ENCODE measurements at places on chromosomes 5 and 9.

DNA sequence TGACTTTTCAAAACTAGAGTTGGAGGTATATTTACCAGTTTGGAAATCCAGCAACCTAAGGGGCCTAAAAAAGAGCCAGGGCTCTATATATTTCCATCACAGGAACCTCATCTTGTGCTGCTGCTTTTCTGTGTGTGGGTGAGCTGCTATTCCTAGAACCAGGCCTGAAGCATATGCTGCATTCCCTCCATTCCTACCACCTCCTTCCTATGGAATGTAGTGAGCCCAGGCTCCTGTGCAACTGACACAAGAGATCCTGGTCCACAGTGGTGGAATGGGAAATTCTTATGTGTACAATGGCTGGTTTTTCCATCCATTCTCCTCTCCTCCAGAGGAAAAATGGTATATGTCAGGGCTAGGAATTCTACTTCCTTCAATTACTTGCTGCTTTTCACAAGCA lies 39.1 kb downstream of the SPEF2 start:
- no peak for DNase-seq

GRCh38 chr5:138573949-138574670 lies 1.1 kb downstream of the HSPA9 start:
- no peak for DNase-seq

DNA sequence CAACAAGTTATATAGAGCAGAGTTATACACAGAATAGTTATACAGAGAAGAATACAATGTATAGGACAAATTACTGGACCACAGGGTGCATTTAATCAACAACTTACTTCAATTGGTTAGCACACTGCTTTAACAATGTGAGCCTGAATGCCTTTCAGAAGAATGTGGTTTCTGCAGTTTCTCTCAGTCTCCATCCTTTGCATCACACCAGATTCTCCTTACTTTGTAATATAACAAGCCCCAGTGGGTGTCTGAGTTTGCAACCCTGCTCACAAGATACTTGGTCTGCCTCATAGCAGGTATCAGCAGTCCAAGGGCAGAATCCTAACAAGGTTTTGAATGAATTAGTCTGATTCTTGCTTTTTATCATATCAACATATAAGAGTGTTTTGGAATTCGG lies 114.6 kb downstream of the GABRB2 start:
- DNase-seq: no peak

DNA sequence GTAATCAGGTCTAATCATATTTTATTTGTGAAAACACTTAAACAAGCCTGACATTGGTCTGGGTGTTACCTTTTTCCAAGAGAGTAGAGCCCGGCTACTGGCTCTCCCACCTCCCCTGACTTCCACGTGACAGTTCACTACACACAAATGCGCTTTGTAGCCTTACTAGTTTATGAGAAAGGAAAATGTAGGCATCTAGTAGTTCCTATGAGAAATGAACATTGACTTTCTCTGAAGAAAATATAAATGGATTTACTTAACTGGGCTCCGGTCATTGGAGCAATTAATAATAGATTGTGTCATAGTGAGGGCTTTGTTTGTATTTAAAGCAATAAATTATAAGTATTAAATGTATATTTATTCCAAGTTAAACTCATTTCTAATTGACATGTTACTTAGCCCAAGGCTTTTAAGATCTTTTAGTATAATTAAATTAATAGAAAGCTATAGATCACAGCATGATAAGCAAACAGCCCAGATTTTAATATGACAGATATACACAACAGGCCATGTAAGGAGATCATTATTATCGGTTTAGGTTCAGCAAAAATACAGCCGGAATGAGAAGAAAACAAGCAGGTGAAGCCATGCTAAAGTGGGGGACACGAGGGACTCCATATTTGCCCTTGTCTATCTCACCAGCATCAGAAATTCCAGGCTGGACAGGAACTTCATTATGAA lies 756.5 kb upstream of the ADAMTS16 start:
- no peak for DNase-seq

- no peak for DNase-seq
Measured at GRCh38 chr5:54792611-54793404, 192.6 kb downstream of the ESM1 start.

DNA sequence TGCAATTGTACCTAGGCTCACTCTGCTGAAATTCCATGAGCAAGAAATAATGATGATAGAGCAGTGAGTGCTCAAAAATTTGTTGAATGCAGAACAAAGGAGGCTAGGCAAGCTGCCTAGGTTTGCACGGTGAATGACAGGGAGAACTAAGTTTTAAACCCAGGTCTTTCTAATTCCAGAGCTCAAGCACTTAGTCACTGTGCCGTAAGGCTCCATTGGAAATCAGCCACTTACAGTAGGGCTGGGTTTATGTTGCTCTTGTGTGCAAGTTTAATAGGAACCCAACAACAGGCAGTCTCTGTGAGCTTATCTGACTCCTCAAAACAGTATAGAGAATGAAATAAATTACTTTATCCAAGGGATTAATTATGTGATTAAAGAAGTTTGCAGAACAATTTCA lies 147.0 kb downstream of the CSNK1G3 start:
- no peak for DNase-seq

GRCh38 chr5:112586596-112587062 lies 151.1 kb upstream of the APC start:
- no peak for DNase-seq

DNA sequence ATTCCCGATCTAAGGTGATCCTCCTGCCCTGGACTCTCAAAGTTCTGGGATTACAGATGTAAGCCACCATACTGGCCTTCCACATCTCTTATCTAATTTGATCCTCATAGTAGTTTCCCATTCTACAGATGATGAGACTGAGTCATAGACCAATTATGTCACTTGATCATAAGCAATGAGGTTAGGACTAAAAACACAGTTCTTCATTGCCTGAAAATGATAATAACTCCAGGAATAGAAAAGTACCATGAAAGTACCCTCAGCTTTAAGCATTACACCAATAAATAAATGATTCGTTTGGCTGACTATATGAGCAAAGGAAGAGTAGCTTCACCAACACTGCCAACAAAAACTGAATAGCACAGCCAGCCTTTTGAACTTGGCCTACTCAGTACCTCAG lies 389.5 kb downstream of the ACTL7B start:
- no peak for DNase-seq

DNA sequence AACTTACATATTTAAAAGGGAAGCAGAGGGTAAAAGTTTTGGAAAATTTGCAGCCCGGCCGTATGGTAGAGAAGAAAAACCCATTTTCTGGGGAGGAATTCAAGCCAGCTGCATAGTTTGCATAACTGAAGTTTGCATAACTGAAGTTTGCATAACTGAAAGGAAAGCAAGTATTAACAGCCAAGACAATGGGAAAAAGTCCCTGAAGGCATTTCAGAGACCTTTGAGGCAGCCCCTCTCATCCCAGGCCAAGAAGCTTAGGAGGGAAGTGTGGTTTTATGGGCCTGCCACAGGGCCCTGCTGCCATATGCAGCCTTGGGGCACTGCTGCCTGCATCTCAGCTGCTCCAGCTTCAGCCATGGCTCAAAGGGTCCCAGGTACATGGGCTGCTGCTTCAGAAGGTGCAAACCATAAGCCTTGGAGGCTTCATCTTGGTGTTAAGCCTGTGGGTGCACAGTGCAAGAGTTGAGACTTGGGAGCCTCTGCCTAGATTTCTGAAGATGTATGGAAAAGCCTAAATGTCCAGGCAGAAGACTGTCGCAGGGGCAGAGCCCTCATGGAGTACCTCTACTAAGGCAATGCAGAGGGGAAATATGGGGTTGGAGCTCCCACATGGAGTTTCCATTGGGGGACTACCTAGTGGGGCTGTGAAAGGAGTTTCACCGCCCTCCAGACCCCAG lies 36.9 kb upstream of the CXCL14 start:
- DNase-seq: no peak

GRCh38 chr5:116137544-116138378 lies 52.9 kb downstream of the COMMD10 start:
- DNase-seq: peak; percentile 51

GRCh38 chr9:34574571-34574970 lies 15.0 kb downstream of the CNTFR start:
- DNase-seq: no peak

DNA sequence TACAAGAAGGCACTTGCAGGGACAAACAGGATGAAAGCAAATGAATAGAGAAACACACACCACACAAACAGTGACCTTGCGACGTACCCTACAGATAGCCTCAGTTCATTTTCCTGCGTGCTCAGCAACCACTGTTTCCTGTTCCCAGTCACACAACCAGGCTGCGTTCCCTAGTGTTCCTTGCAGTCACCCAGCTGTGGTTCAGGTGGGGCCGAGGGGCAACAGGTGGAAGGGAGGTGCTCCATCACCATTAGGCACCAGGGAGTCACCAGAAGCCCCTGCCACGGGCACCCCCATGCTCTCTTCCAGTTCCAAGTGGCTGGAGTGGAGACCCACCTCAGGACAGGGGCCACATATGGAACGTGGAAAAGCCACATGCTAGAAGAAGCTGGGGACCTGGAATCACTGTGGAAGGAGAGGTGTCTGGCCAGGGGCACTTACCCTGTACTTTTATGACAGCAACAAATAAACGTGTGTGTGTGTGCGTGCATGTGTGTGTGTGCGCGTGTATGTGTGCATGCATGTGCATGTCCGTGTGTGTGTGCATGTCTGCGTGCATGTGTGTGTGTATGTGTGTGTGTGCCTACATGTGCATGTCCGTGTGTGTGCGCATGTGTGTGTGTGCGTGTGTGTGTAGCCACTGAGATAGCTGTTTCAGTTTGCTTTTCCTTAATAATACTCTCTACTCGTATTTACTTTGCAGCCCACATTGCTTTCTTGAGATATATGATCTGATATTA lies 18.8 kb upstream of the FCN2 start:
- no peak for DNase-seq

DNA sequence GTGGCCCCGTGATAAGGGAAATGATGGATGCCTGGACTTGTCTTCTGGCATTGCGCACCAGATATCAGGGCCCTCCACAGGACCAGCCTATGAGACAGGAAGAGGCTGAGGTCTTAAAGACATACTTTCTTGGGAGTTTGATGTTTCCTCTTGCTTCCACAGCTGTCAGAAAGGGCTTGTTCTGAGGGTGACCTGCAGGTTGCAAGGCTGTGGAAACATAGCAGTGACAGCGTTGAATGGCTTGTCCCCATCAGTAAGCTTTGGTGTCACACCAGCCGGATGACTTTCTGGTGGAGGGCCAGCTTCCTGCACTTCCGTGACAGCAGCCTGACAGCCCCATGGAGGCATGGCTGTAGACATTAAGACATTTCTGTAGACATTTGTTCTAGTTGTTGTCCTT lies 143.2 kb downstream of the C9orf152 start:
- DNase-seq: no peak

- no peak for DNase-seq
Measured at GRCh38 chr5:145942201-145942600, 5.8 kb downstream of the SH3RF2 start.

DNA sequence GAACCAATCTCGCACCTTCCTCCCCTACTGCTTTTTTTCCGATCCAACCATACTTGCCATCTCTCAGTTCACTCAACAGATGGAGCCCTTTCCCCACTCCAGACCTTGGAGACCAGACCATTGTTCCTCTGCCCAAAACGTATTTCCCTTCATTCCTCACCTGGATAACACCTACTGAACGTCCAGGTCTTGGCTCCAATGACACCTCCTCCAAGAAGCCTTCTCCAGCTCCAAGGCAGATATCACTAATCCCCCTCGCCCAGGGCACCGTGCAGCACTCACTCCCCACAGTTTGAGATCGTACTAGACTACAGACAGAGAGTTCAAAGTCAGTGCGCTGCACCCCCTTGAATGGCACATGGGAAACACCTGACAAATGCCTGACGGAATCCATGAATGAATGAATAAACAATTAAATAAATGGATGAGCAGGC lies 47.1 kb upstream of the AKNA start:
- DNase-seq: peak; percentile 37

DNA sequence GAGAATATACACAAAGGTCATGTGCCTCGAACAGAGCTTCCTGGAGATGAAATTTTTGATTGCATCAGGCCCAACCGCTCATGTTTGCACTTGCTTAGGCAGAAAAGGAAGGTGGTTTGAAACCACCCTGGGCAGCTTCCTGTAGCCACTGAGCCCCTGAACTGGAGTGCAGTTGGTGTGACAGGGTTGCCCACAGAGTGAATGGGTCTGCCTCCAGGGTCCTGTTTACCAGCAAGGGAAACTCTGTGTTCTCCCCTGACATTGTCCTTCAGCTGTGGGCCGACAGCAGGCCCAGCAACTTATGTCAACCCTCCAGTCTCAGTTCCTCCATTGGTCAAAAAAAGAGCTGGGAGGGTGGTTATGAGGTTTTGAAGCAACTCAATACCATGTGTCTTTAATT lies 289.6 kb downstream of the KIF4B start:
- no peak for DNase-seq

DNA sequence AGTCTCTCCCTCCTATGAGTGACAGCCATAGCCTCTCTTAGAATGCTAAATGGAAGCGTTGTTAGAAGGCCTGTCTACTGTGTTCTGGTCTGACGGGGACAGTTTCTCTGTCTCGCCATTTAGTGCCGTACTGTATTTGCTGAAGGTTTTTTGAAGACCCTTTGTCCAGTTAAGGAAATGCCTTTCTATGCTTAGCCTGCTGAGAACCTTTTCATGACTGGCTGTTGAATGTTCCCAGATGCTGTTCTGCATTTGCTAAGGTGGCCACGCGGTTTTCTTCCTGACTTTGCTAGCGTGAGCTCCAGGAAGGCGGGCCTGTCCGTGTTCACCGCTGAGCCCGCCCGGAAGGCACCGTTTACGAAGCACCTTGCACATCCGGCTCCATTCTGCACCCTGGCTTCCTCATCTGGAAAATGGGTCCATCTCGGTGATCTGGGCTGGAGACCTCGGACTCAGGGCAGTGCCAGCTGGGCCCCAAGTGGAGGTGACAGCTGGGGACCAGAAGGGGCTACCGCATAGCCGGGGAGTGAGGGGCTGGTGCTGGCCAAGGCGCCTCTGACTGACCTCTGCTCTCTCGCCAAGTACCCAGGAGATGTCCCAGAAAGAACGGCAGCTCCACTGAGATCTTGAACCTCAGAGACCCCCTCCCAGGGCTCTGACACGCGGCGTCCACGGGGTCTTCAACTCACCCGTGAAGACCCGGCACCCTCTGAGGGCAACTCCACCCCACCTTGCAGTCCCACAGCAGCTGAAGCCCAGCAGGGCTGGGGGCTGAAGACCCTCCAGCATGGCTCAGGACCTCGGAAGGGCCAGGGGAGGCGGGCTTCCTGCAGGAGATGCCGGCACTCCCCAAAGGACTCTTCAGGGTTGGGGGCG lies 52.5 kb upstream of the NKD2 start:
- no peak for DNase-seq

DNA sequence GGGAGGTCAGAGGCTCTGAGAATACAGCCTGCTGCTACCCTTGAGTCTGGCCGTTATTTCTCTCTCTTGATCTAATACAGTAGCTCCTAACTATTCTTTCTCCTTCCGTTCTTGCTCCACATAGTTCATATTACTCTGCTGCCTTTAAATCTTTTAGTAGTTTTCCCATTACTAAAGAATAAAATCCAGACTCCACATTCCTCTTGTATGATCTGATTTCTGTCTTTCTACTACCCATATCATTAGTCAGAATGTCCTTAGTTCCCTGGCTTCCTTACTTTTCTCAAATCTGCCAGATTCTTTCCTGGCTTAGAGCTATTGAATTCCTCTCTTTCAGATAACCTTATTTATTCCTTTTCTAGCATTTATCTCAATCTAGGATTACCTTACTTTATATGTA lies 40.0 kb downstream of the MARCHF6 start:
- no peak for DNase-seq

- DNase-seq: no peak
Measured at GRCh38 chr9:682633-683508, 158.6 kb upstream of the DMRT1 start.

GRCh38 chr9:120853198-120853597 lies 10.5 kb upstream of the PSMD5 start:
- no peak for DNase-seq

Data from neuronal stem cell (in vitro differentiated cells).